ENCODE measurements at places on chromosomes 5 and 9.

DNA sequence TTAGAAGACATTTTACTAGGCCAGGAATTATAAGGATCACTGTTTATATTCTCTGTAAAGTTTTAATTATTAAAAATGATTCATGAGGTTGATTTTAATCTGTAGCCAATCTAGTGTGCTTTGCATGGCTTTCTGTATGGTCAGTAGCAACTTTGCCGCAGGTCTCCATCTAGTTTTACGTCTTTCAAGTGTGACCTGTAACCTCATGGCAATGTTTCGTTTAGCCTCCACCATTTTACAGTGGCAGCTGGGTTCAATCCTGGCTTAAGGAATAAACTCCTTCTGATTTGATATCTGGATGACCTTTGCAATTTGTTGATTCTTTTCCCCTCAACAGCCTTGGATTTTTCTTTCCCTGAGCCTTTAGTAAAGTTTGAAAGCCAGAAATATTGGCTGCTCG, 434.5 kb upstream of the CDH9 start:
- DNase-seq: no peak

DNA sequence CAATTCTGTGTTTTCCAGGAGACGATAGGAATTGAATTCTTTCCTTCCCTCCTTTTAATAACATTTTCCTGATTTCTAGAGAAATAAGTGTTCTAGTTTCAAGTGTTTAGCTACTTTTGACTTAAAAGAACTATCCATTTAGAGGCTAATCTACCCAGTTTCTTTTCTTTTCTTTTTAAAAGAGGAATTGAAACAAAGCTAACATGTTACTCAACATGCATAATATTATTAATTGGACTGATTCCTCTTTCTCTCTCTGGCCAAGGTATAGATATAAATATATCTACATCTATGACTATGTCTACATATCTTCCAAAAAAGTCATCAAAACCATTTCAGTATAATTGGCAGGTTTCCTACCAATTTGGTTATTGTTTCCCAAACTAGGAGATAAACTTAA, 309.8 kb downstream of the TRPM3 start:
- DNase-seq: no peak

GRCh38 chr5:155772009-155772662, 554.8 kb upstream of the SGCD start:
- DNase-seq: no peak

DNA sequence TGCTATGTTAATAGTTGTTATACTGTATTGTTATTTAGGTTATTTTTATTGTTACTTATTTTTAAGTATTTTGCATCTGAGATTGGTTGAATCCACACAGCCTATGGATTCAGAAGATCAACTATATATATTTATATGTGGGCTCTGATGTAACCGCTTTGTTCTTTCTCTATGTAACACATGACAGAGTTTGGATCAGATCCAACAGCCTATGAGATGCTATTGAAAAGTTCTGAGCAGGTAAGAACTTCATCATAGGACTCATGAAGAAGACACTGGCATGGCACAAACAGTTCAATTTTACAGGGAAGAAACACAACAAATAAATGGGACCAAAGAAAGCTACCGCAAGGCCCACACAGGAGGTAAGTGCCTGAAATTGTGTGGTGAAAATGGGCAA, 93.4 kb downstream of the GNAQ start:
- DNase-seq: no peak

GRCh38 chr9:35828716-35829083, at the start of gene FAM221B:
TSS of gene FAM221B (minus strand) at chr9:35828732. CDS start at chr9:35826161, 2,571 bp downstream.
- DNase-seq: no peak

- DNase-seq: no peak
Measured at GRCh38 chr9:82961504-82962125, 101.3 kb downstream of the RASEF start.

DNA sequence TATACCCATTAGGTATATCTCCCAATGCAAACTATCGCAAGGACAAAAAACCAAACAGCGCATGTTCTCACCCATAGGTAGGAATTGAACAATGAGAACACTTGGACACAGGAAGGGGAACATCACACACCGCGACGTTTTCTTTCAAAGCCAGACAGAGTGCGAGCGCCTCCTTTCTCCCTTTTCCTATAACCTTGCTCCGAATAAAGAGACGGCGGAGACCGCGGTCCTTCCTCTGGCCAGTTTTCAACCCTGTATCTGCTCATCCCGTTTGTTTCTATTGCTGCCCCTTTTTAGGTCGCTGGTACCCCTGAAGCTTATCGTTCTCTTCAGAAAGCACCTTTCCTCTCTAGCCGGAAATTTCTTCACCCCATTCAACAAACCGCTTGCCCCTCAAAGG, 1.3 kb downstream of the LVRN start:
- no peak for DNase-seq

GRCh38 chr5:1835431-1835830, 34.2 kb downstream of the NDUFS6 start:
- no peak for DNase-seq

GRCh38 chr5:60469286-60469685, 230.7 kb downstream of the DEPDC1B start:
- DNase-seq: no peak

DNA sequence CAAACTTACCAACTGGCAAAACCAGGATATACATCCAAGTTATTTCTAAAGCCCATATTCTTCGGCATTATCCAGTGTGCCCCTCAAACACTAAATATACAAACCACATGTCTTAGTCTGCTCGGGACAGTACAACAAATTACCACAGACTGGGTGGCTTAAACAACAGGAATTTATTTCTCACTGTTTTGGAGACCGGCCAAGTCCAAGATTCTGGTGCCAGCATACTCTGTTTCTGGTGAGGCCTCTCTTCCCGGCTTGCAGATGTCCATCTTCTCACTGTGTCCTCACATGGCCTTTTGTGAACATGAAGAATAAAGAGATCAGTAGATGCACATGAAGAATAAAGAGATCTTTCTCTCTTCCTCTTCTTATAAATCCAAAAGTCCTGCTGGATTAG, 12.9 kb upstream of the SLCO6A1 start:
- DNase-seq: no peak

DNA sequence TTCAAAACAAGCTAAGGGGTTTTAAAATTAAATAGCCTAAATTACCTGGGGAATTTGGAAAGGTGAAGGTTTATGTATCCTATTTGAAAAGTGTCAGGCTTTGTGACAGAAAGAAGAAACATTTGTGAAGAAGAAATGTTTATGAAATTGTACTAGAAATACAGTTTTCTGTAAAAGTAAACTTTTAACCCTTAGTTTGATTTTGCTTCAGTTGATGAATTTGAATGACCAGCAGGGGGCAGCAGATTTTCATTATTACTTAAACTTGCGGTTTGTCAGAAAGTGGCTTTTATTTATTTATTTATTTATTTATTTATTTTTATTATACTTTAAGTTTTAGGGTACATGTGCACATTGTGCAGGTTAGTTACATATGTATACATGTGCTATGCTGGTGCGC, 58.1 kb downstream of the NNT start:
- no peak for DNase-seq

- DNase-seq: no peak
Measured at GRCh38 chr5:133741396-133741795, 129.1 kb upstream of the FSTL4 start.

DNA sequence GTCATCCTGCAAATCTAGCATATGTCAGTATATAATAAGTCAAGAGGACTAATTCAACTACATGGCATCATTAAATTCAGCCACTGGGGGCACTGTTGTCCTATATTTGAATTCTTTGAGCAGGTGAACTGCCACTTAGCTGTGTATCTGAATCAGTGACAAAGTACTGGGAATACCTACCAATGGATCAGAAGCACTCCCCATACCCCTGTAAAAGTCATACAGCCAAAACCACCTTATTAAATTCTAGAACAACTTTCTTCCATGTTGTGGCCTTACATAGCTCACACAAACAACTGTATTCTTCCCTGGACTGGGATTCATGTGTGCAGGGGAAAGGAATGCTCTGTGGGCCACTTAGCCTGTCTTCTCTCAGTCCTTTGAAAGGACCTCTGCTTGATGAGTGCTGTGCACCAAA, 57.4 kb upstream of the PLPP6 start:
- DNase-seq: peak; percentile 21

- DNase-seq: no peak
Measured at GRCh38 chr5:173165177-173166016, 21.1 kb downstream of the BNIP1 start.

DNA sequence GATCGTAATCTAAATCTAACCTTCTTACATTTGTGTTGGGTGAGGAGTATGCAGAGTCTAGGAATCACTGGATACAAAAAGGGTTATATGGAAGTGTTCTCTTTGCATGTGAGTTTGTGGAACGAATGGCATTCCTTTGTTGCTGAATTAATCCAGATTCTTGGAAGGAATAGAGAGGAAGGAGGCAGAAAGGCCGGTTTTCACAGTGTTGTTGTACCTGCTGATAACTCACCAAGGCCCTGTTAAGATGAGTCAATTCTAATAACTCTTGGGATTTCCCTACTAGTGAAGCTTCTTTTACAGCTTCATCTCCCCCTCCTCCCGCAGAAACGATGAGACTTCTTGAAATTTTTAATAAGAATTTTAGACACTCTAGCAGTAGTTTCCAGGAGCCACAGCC, 84.0 kb downstream of the ZSWIM6 start:
- no peak for DNase-seq

- DNase-seq: no peak
Measured at GRCh38 chr5:128778474-128778873, 186.8 kb upstream of the SLC27A6 start.

GRCh38 chr5:146640285-146640896, 124.4 kb upstream of the GPR151 start:
- no peak for DNase-seq

DNA sequence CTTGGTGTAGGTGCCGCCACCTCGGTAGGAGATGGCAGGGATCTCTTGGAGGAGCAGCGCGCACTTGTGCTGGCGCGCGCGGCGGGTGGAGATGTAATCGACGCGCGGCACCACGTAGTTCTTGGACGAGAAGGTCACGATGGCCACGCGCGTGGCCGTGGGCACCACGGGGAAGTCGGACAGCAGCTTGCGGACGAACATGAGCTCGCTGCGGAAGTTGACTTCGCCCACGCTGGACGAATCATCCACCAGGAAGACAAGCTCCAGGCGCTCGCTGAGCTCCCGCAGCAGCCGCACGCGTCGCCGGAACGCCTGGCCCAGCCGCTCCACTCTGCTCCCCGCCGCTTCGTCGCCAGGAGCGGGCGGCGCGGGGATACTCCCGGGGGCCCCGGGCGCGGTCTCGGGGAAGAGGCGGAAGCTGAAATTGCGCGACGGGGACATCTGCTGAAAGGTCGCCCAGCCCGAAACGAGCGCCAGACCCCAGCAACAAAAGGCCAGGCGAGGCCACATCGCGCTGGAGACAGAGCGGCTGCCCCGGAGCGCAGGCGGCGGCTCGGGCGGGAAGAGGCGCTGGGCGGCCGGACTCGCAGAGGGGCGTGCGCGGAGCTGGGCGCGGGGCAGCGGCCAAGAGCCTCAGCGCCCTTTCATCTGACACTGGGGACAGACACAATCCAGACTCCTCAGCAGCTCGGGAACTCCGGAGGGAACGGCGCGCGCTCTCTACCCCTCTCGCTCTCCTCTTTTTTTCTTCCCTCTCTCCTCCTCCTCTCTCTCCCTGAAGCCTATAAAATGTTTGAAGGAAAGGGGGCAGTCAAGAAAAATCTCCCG, at the start of gene SVEP1:
SVEP1 (minus strand) TSS at position 708 of the 828 bp plus-strand sequence; CDS start at position 510, 198 bp downstream.
- no peak for DNase-seq

DNA sequence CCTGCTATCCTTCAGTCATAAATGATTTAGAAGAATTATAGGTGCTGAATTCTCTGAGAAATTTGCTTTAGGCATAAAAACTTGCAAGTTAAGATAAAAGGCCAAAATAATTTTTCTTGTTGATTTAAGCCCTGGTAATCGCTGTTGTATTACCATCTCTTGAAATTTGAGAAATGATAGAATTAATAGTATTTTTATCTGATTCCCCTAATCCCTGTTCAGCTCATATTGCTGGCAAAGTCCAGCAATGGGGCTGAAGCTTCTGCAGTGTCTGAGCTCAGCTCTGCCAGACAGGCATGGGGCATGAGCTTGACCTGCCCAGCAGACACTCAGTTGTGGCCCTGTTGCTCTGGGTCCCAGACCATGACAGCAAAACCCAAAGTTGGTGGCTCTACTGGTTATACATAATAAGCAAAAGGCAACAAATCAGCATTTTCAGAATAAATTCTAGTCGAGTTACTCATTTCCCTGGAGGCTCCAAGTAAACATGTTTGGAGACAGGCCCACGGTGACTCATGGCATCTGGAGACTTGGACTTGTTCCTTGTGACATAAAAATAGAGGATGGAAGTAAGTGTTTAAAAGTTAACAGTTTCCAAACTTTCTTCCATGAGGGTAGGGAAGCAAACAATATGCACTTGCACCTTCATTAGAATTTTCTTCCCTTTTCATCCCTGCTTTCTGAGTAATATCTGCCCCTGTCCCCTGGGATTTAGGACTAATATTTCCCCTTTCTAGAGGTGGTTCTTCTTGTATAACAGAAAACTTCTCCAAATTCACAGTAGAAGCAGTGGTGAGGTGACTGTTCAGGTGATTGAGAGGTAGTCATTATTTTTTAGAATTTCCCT, 60.2 kb upstream of the SLC2A8 start:
- no peak for DNase-seq

GRCh38 chr5:36403632-36404311, 102.1 kb upstream of the RANBP3L start:
- DNase-seq: no peak

DNA sequence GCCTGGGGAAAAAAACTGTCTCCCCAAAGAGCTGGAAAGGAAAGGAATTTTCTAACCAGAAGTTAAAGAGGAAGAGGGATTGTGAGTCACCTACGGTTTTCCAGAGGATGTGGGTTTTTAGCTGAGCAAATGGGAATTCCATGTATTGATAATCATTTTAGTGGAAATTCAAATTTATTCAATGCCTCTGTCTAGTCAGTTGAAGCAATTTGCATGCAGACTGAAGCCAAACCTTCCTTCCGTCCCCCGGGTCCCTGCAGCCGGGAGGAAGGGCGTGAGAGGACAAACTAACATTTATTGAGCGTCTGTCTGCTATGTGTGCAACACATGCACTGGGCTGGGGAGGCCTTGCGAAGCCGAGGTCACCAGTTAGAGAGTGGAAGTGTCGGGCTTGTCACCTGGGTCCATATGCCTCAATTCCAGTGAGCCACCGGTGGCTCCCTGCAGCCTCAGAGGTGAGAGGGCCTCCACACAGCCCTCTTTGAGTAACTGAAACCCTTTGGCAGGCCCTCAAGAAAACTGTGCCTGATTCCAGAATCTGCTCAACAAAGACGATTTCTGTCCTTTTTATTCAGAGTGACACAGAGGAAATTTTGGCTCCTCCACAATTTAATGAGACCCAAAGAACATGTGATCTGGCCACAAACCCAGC, 70.3 kb downstream of the COL27A1 start:
- no peak for DNase-seq

DNA sequence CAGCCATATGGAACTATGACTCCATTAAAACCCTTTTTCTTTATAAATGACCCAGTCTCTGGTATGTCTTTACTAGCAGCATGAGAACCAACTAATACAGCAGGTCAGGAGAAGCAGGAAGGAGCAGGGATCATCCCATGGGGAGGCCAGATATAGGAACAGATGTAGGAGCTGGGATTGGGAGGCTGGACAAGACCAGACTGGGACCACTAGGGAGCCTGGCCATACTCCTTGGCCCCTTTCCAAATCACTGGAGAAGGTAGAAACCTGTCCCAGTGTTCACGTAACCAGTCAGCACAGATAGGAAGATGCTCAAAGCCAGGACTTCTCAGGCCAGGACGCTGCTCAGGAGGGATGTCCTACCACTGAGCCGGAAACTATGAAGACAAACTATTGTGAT, 95.5 kb downstream of the LMX1B start:
- DNase-seq: no peak

GRCh38 chr5:181282874-181283273, 21.9 kb upstream of the TRIM52 start:
- DNase-seq: no peak

All from activated CD4-positive, alpha-beta T cell treated with anti-CD3 and anti-CD28 coated beads for 1 hour (primary cell).